T-helper 2 cell treated with Interferon-gamma antibody and Interleukin-4, amounts not matched to agents 5 μg/mL and 100 μg/mL, for 36 hours (primary cell): ENCODE measurements at places on chromosomes 13 and 19.

DNA sequence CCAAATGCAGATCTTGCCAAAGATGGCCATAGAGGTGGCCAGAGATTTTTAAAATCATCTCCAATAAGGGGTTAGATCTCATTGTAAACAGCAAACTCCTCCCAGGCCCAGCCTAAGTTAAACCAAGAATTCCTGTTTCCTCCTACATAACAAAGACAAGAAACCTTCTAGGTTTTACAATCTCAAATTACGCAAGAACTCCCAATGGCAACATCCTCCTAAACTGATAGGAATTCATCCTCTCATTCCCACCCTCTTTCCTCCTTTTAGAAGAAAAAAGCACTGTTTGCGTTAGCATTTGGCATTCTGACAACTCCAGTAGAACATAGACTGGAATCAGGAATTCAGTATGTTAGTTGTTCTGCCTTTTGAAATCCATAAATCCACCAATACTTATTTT is 14.6 kb downstream of the PROSER1 start:
- DNase-seq = no peak

DNA sequence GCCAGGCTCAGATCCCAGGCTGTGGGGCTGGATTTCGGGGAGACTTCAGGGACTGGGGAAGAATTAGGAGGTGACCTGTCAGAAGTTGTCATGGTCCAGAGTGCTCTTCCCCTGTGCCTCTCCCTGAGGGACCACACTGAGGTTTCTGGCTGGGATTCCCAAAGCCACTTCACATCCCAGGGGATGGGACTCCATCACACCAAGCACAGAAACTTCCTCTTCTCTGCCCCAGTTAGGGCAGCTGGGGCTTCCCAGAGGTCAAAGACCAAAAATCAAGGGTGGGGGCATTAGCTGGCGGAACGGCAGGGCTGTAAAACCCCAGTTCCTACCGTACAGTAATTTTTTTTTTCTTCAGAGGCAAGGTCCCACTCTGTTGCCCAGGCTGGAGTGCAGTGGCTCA is 7.4 kb downstream of the FCER2 start:
- no peak for DNase-seq

DNA sequence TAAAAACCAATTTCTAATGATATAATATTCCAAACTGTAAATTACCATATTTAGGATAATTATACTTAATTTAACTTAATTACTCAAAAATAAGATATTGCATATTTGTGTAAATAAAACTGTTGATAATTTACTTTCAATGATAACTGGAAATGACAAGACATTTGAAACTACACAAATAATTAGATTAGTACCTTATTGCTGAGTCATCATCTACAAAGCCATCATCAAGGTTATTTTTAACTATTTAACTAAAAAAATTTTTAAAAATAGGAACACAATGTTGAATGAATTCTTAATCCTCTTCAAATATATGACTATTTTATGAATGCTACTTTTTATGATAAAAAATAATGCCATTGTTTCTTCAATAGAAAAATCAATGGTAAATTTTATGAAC is 364.3 kb downstream of the SLITRK6 start:
- DNase-seq = no peak

GRCh38 chr19:47056411-47056810 is 8.0 kb upstream of the TMEM160 start:
- no peak for DNase-seq

DNA sequence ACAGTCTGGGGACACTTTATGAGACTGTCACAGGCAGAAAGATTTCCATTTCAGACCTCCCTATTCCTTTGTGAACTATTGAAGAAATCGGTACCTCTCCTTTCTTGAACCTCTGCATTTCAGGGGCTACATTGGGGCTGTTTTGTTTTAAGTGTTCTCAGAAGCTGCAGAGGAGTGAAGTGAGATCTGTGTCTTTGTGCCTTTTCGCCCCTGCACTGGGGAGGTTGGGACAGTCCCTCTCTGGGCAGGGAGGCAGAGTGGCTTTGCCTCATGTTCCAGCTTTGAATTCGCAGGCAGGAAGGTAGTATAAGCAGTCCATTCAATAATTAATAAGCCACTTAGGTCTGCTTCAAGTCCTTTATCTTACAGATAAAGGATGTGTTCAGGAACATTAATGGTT is 9.5 kb upstream of the AMER2 start:
- no peak for DNase-seq

GRCh38 chr13:55001881-55002280 is 1973.3 kb downstream of the OLFM4 start:
- no peak for DNase-seq

DNA sequence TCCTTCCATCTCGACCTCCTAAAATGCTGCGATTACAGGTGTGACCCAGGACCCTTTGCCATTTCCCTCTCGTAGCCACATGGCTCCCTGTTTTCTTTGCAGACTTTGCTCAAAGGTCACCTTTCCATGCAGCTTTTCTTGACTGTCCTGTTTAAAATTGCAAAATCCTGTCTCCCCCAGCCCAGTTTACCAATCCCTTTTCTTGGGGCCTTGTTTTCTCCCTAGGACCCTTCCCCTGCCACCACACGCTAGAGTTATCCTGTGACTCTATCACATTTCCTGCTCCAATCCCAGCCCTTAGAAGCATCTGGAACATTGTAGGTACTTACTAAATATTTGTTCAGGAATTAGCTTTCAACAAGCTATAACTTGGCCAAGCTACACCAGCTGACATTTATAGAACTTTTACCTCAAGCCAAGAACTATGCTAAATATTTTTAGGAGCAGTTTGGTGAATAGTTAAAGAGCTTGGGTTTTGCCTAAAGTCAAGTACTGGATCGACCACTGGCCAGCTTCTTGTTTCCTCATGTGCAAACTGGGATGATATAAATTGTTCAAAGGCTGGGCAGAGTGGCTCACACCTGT is 9.1 kb upstream of the SERTAD3 start:
- no peak for DNase-seq

GRCh38 chr19:40508739-40509260 is 42.0 kb downstream of the SPTBN4 start:
- DNase-seq = no peak

- no peak for DNase-seq
Measured at GRCh38 chr13:105497597-105497996, 1037.9 kb downstream of the EFNB2 start.

DNA sequence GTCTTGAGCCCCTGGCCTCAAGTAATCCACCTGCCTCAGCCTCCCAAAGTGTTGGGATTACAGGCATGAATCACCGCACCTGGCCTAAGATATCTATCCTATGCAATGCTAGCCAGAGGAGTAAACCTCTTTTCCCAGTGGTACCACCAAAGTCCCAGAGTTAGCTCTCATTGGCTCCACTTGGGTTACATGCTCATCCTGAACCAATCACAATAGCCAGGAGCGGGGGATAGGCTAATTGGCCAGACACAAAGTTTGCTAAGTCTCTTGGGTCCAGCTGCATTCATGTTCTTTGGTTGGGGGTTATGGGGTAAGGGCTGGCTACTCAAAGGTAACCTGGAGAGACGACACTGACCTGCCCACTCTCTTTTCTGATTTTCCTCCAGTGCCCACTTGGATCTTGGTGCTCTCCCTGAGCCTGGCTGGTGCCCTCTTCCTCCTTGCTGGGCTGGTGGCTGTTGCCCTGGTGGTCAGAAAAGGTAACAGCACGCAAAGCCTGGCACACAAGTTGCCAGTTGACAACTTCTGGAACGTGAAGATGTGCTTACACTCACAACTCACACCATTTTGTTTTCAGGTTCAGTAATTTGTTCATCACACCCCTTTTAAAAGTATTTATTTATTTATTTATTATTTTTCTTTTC is 7.8 kb downstream of the C19orf38 start:
- no peak for DNase-seq
